ENCODE measurements at places on chromosomes 4 and X.

- no peak for DNase-seq
These were observed 3.2 kb upstream of the GRSF1 start for GRCh38 chr4:70842761-70843435.

GRCh38 chrX:136028383-136028984, 43.2 kb downstream of the SLC9A6 start:
- DNase-seq, result no peak

- DNase-seq, result no peak
These were observed 269.1 kb upstream of the SLIT2 start for GRCh38 chr4:19982556-19982955.

DNA sequence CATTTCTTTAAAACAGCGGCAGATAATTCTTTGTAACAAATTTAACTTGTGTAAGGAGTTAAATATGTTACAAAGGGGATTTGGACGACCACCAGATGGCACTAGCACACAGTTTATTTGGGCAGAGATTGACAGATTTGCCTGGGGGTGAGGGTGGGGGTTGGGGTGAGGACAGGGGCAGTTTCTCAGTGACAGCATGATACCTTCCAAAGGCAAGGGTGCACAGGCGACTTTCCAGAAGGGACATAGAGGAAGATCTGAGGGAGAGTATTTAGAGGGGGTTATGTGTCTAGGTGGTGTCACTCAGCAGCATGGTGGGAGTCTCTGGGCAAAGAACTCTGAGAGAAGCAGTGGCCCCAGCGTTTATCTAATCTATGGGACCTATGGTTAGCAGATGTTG, 9.6 kb upstream of the TMA16 start:
- DNase-seq, result peak; percentile 21

- no peak for DNase-seq
These were observed 671.3 kb upstream of the GALNT7 start for GRCh38 chr4:172497321-172497720.

- no peak for DNase-seq
These were observed 376 bp upstream of the C4orf36 start for GRCh38 chr4:86892636-86892960.

GRCh38 chr4:818106-818921, 7.6 kb downstream of the CPLX1 start:
- no peak for DNase-seq

DNA sequence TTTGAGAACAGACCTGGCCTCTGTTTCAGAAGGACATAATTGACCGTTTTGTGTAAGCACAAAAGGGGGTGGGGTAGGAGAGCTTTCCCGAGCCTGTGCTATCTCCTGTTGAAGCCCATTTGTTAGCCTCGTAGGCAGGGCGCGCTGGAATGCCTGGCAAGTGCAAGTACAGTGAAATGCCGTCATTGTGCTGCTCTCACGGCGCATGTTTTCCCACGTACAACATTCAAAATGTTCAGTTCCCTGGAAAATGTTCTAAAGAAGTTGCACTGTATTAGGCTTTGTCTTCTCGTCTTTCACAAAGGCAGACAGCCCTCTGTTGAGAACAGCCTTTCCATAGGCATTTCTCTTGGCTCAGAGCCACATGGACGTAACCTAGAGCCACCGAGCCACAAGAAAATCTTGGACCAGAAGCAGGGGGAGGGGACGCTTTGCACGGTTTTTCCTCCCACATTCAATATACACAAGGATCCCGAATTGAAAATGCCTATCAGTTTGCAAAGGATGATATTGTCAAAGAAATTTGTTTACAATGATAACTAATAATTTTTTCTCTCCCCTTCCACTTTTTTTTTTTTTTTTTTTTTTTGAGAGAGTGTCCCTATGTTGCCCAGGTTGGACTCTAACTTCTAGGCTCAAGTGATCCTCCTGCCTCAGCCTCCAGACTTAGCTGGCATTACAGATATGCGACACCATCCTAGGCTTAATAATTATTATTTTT, 54.6 kb upstream of the RAPGEF2 start:
- no peak for DNase-seq

- no peak for DNase-seq
These were observed 6.3 kb downstream of the C1QTNF7 start for GRCh38 chr4:15434091-15434490.

Measured in T follicular helper cell (primary cell).